ENCODE measurements at places on chromosomes 2 and 18. TPM values are rescaled to one million over a fixed set of nuclear protein-coding genes. Genes with fewer than 3 reads are reported as not detected.

Gene SIGLEC15
- not detected for total RNA-seq

DNA sequence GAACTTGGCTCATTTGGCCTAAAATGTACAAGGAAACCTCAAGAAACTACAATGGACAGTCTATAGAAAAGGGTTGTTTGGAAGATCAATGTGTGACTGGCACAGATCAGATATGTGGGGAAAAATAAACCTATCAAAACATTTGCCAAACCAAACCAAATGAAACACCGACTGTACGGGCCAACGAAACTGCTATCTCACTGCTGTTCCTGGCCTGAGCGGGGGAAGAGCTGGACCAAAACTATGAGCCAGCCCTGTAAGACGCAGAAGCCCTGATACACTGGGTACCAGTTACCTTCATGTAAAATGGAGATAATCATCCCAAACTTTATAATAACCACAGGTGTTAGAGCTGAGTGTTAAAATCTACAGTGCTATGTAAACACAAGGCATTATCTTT lies 11.7 kb downstream of the CDC42EP3 start:
- H3K27ac ChIP-seq = no peak overlapping the region
- no peak for DNase-seq
- H3K4me3 ChIP-seq = no peak overlapping the region
- peaks cover 17% of the 10 kb centered on the region for H3K36me3 ChIP-seq
- H3K4me1 ChIP-seq = peaks cover 64% of the 10 kb centered on the region
- no peaks in the 10 kb centered on the region for H3K27me3 ChIP-seq

DNA sequence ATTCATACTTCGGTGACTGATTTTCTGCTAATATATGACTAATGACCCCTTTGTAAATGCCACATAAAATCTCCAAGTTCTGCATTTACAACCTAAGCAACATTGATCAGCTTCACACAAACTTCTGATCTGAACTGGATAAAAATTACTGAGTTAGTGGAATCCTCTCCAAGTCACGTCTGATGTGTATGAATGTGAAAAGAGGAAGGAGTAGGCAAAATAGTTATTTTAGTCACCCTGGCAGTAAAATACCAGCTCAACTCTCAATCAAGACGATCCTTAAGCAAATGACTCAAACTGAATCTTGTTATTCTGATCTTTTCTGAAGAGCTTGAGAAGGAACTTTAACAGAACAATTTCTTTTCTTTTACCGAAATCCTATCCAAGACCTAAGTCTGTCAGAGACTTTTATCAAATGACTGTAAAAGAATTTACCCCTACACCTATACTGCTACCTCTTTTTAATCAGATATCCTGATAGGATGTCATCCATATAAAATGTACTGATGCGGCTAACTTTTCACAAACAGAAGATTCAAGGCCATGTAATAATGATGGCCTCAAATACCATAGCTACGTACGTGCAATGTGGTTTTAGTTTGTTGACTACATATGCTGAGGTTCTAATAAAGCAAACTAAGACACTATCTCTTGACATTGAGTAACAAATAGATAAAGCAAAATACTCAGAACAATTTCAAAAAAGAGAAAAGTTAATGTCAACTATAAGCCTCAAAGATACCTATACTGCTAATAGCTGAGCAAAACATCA lies 23.7 kb downstream of the CUL3 start:
- peaks cover 13% of the 10 kb centered on the region for H3K36me3 ChIP-seq
- H3K27me3 ChIP-seq = no peaks in the 10 kb centered on the region
- H3K4me1 ChIP-seq = peaks cover 37% of the 10 kb centered on the region
- H3K27ac ChIP-seq = no peak overlapping the region

GRCh38 chr2:17520761-17521160 lies 2.5 kb upstream of the RAD51AP2 start:
- no peaks in the 10 kb centered on the region for H3K4me1 ChIP-seq
- H3K36me3 ChIP-seq = no peaks in the 10 kb centered on the region
- H3K27me3 ChIP-seq = peaks cover 20% of the 10 kb centered on the region
- no peak for DNase-seq

DNA sequence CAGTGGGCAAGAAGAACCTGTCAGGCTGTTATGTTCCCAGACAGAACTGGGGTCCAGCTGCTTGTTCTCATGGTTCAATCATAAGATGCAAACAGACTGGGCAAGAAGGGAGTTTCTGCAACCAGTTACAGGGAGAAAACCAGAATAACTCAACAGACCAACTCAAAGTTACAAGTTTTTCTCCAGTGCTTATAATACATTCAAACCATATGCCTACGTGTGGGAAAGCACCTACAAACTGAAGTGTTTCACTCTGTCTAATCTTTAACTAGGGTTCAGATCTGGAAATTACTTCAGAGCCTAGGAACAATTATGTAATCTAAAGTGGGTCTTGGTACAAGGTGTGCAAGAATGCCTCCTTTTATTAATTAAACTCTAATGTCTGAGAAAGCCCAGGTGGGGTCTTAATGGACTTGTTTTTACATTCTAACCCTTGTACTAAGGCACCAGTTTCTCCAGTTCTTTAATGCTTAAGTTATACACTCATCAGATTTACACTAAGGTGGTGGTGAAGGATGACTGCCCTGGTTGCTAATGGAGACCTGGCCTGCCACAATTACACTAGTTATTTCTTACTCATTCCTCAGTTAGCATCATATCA lies 951.9 kb downstream of the TSN start:
- no peaks in the 10 kb centered on the region for H3K27me3 ChIP-seq
- H3K36me3 ChIP-seq = no peaks in the 10 kb centered on the region
- DNase-seq = no peak
- H3K4me3 ChIP-seq = no peak overlapping the region
- no peaks in the 10 kb centered on the region for H3K4me1 ChIP-seq
- H3K27ac ChIP-seq = no peak overlapping the region

Gene CCDC148
- total RNA-seq = not detected

DNA sequence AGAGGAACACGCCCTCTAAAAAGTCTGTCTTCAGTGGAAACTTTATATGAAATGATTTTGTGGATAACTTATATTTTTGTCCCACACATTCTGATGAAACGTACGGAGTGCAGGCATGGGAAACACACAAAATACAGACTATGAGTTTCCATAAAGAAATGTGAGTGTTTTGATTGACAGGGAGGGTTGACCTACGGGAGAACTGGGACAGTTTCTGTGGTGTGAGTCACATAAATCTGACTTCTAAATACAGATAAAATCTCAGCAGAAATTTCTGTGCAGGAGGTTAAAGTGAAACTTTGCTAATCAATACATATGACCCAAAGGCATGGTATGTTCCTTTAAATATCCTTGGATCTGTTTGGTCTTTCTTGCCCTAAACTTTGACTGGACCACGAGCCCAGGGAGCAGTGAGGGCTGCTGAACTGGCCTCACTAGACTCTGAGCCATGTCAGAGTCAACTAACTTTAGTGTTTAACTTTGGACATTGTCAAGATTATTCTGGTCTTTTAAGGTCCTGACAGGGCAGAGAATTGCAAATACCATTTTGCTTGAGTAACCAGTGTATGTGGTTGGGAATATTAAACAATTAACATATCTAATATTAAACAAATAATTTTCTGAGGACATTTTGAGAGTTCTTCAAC lies 206.9 kb upstream of the LYPD1 start:
- DNase-seq = no peak
- no peaks in the 10 kb centered on the region for H3K36me3 ChIP-seq
- H3K4me1 ChIP-seq = no peaks in the 10 kb centered on the region
- H3K27ac ChIP-seq = no peak overlapping the region
- no peak overlapping the region for H3K4me3 ChIP-seq

GRCh38 chr2:239554766-239555570 lies 154.1 kb upstream of the HDAC4 start:
- no peak overlapping the region for H3K27ac ChIP-seq
- H3K4me3 ChIP-seq = no peak overlapping the region
- H3K27me3 ChIP-seq = peaks cover 2% of the 10 kb centered on the region
- no peaks in the 10 kb centered on the region for H3K36me3 ChIP-seq
- no peak for DNase-seq
- peaks cover 11% of the 10 kb centered on the region for H3K4me1 ChIP-seq

Gene ACVR1C
- total RNA-seq = 3.5 TPM

Gene SLC9A4
- 0.07 TPM for total RNA-seq

DNA sequence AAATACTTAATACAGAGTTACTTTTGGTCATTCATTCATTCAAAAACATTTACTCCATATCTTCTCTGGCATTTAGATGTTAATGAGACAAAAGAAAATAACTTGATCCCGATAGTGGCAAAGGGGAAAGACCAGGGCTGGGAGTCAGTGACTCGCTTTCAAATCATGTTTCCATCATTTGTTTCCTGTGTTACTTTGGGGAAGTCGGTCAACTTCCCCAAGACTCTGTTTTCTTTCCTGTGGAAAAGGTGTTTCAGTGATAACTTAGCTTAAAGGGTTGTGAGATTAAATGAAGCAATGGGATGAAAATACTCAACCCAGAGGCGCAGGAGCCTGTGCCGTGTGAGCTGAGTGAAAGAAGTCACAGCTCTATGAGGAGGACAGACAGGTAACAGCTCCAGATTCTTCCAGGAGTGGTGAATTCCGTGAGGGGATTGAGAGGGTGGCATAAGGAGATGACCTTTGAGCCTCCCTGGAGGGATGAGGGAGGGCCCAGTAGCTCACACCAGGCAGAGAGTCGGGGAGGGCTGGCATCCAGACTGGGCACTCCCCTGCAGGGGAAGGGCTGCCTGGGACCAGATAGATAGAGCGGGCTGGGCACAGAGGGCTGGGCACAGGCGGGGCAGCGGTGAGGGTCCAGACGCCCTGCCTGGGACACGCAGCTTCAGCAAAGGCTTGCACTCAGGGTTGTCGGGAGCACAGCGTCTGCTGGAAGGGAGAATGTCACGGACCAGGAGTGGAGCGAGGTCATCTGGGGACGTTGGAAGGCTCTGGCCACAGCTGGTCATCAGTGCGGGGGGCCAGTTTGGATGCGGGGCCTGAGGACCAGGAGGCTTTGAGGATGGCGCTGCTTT lies 70.1 kb downstream of the TSHZ1 start:
- peaks cover 13% of the 10 kb centered on the region for H3K36me3 ChIP-seq
- H3K4me1 ChIP-seq = peaks cover 32% of the 10 kb centered on the region
- H3K27me3 ChIP-seq = no peaks in the 10 kb centered on the region
- peak overlapping the region; percentile 25 for H3K27ac ChIP-seq
- no peak for DNase-seq

DNA sequence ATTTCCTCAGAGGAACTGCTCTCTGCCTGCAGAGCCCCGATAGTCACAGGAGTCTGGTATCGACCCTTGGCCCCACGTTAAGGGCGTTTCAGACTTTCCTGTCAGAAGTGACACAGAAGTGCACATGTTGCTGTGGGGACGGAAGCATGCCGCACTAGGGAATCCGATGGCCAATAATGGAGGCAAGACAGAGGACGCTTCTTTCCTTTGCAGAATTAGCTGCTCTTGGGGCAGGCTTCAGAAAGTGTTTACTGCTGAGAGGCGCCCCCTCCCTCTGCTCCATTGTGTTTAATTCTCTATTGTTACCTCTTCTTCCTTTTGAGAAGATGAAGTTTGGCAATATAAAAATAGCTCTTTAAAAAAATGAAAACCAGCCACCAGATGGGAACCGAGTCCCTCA lies 118.6 kb upstream of the EML6 start:
- peak overlapping the region; percentile 53 for H3K4me3 ChIP-seq
- H3K36me3 ChIP-seq = peaks cover 4% of the 10 kb centered on the region
- H3K27me3 ChIP-seq = no peaks in the 10 kb centered on the region
- DNase-seq = peak; percentile 62
- peak overlapping the region; percentile 80 for H3K27ac ChIP-seq
- peaks cover 90% of the 10 kb centered on the region for H3K4me1 ChIP-seq

Gene PSMA8
- 2.1 TPM for total RNA-seq

Gene LRP1B
- total RNA-seq = not detected

DNA sequence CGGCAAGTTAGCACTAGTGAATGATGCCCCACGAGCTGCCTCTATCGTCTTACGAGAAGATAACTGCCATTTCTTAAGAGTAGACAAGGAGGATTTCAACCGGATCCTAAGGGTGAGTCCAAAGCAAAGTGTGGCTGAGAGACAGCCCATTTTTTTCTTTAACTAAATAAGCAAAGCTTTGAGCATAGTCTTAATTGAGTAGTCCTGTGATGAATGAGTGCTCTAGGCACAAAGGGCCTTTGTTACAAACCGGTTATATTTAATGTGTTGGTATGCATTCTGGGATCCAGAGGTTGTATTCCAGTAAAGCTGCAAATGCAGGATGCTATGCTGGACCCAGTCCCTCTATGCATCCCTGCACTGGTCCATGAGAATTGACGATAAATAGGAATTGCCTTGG lies 86.9 kb upstream of the MAP3K20 start:
- H3K27ac ChIP-seq = no peak overlapping the region
- H3K4me3 ChIP-seq = no peak overlapping the region
- no peak for DNase-seq
- H3K27me3 ChIP-seq = no peaks in the 10 kb centered on the region

DNA sequence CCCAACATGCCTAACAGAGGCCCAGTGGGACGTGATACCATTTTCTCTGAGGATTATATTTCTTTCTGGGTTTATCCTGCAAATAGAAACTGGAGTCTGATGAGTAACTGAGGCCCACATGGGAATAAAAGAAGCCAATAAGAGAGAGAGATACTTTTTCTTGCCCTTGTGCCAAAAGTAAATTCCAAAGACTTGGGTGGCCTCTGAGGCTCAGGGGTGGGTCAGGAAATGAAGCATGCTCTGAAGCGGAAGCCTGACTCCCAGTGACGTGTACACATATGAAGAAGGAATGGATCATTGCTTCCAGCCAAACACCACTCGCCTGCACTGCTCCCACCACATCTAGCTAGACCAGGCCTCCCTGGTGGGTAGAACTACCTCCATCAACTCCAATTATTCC lies 273.6 kb upstream of the NCKAP5 start:
- peaks cover 5% of the 10 kb centered on the region for H3K4me1 ChIP-seq
- H3K27ac ChIP-seq = no peak overlapping the region
- no peak for DNase-seq
- H3K36me3 ChIP-seq = no peaks in the 10 kb centered on the region
- peaks cover 8% of the 10 kb centered on the region for H3K27me3 ChIP-seq

Gene LAMA1
- not detected for total RNA-seq

DNA sequence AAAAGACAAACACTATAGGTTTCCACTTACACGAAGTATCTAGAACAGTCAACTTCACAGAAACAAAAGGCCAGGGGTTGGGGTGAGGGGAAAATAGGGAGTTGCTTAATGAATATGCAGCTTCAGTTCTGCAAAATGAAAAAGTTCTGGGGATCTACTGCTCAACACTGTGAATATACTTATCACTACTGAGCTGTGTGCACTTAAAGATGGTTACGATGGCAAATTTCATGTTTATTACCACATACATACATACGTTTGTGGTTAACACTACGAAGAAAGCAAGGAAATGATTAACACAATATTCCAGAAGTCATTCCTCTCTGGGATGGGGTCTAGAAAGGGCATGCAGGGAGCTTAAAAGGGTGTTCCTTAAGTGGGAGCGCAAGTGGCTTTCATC lies 19.3 kb downstream of the MBOAT2 start:
- no peaks in the 10 kb centered on the region for H3K4me1 ChIP-seq
- DNase-seq = no peak
- no peaks in the 10 kb centered on the region for H3K27me3 ChIP-seq
- no peak overlapping the region for H3K27ac ChIP-seq
- no peak overlapping the region for H3K4me3 ChIP-seq

Gene ITPRIPL1
- 13.3 TPM for total RNA-seq

- H3K36me3 ChIP-seq = no peaks in the 10 kb centered on the region
- no peak for DNase-seq
- H3K4me3 ChIP-seq = no peak overlapping the region
These were observed 106.8 kb downstream of the DNAH7 start for GRCh38 chr2:195961873-195962272.

Data from activated naive CD4-positive, alpha-beta T cell treated with anti-CD3 and anti-CD28 coated beads for 36 hours (primary cell).